ENCODE measurements at places on chromosomes 1 and 21.

GRCh38 chr1:201537467-201537866 lies 1.5 kb upstream of the NAV1 start:
- no peak for DNase-seq

GRCh38 chr21:37548521-37548981 lies 182.0 kb downstream of the DYRK1A start:
- no peak for DNase-seq

- peak; percentile 86 for DNase-seq
Observed at GRCh38 chr1:27872059-27872801, at the start of gene THEMIS2. THEMIS2 (plus strand) TSS chr1:27872544; CDS start chr1:27872572, 28 bp downstream.

GRCh38 chr1:39297551-39297950 lies 93.1 kb downstream of the MACF1 start:
- DNase-seq, result no peak

GRCh38 chr1:41566274-41566885 lies 81.9 kb upstream of the EDN2 start:
- DNase-seq, result no peak

DNA sequence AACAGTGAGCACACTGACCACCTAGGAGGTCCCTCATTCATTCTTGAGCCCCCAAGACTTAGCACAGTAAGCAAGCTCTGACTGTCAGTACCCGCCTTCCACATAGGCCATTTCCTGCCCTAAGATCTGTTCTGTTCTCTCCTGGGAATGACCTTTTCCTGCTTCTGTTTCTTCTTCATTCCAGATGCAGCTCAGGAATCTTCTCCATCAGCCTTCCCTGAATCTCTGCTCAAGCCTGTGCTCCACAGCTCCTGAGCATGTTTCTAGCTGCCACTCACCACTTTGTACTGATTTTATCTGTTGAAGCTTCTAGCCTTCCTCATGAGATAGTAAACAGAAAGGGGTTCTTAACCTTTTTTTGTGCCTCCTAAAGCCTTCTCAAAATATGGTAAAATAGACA lies 56.6 kb downstream of the ZNF281 start:
- DNase-seq, result no peak

DNA sequence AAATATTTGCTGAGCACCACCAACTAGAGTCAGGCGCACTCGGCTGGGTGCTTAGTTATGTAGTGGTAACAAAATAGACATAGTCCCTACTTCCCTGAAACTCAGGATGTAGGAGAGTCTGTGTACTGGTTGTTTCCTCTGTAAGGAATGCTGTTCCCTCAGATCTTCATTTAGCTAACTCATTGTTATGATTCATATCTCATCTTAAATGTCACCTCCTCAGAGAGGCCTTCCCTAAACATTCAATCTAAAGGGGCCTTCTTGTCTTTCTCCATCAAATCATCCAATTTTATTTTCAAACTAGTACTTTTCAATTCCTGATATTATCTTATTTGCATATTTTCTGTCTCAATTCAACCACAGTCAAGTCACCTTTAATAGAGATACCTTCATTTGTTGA lies 132.9 kb downstream of the PIK3R3 start:
- DNase-seq, result no peak

DNA sequence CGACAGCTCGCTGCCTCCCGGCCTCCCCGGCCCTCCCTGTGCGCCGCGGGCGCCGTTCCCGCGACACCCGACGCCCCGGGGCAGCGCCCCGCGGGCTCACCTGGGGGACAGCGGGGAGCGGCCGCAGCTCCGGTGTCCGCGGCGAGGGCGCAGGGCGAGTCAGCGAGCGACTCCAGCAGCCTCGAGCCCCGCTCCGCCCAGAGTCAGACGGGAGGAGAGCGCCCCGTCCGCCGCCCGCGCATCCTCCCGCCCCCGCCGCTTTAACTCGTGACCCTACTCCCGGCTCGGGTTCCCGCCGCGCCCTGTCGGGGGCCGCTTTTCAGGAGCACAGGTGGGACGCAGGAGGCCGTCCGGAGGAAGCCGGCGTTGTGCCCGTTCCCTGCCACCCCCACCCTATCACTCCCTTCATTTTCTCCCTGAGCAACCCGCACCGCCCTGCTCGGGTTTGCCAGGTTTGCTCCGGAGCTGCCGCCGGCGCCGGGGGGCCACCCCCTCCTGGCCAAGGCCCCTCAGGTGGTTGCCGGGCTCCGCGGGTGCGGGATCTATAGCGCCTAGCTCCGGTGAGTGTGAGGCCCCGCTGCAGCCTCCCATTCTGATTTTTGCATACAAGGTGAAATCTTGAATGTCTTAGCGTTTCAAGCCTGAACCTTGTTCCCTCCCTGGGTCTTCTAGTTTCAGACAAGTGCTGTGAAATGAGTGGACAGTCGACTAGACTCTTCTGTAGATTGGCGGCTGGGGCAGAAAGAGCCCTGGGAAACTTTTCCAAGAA lies at the start of gene MCOLN3:
Gene MCOLN3 (minus strand): TSS at position 205 of the 769 bp plus-strand sequence. CDS start 3,140 bp downstream, outside the sequence.
- DNase-seq, result peak; percentile 43

GRCh38 chr1:33548319-33548718 lies 75.9 kb downstream of the ZSCAN20 start:
- no peak for DNase-seq

DNA sequence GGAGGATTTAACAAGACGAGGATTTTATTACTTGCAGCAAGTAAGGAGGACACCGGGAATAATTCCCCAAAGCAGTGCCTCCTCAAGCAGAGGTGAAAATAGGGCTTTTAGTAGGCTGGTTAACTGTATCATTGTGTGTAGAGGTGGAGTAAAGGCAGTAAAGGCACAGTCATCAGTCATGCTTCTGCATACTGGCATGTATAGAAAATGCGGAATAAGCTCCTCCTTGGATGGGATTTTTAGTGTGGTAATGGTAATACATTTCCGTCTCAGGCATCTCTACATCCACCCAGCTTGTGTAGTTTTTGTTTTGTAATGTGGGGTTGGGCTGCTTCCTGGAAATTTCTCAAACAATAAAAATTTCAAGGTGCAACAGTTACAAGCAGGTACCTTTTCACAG lies 27.4 kb upstream of the GPR25 start:
- no peak for DNase-seq

- DNase-seq, result no peak
Observed at GRCh38 chr1:208145167-208145566, 99.0 kb downstream of the PLXNA2 start.

- no peak for DNase-seq
Observed at GRCh38 chr21:46018615-46019014, 37.0 kb downstream of the COL6A1 start.

DNA sequence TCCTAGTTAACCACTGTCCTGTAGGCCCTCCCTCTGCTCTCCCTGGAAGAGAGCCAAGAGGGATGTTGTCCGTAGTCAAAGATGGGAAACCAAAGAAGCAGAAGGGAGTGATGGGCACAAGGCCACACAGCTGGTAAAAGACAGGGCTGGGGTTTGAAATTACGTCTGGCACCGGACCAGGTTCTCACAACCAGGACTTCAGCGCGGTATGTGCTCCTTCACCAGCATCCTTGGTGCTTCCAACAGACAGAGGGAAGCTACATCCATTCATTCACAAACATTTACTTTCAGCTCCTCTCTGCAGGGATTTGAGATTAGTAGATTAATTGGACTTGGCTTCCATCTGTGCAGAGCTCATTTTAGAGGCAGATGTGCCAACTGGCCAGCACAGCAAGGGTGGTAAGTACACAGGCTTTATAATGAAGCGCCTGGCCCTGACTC lies 191.2 kb downstream of the TRABD2B start:
- no peak for DNase-seq

DNA sequence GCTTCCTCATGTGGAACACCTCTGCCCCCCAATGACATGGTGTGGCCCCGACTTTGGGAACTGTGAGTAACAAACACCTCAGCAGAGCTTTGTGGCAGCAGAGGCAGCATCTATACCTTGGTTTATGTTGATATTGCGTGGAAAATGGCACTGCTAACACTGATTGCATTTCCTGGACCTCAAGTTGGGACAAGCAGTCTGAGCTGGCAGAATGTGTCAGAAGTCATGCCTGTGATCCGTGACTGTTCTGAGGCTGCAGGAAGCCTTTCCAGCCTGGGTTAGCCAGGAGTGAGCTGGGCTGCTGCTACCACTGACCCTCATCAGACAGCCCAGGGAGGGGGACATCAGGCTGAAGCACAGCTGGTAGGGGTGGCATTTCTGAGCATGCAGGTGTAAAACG lies 268.5 kb downstream of the KCNJ6 start:
- no peak for DNase-seq

DNA sequence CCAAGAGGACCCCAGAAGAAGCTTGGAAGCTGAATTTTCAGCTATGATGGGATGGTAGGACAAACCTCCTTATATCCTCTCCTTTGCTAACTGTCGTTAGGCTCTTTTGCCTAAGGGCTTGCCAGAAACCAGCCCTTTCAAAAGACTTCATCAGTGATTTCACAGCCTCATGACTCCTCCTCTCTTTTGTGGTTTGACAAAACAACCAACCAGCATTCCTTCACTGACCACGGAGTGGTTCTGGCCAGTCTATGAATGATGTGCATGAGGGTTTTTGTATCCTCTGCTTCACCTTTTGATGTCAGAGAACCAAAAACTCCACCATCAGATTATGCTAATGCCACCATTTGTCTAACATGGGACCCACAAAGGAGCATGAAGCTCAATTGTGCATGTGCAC lies 116.9 kb upstream of the COA6 start:
- no peak for DNase-seq

DNA sequence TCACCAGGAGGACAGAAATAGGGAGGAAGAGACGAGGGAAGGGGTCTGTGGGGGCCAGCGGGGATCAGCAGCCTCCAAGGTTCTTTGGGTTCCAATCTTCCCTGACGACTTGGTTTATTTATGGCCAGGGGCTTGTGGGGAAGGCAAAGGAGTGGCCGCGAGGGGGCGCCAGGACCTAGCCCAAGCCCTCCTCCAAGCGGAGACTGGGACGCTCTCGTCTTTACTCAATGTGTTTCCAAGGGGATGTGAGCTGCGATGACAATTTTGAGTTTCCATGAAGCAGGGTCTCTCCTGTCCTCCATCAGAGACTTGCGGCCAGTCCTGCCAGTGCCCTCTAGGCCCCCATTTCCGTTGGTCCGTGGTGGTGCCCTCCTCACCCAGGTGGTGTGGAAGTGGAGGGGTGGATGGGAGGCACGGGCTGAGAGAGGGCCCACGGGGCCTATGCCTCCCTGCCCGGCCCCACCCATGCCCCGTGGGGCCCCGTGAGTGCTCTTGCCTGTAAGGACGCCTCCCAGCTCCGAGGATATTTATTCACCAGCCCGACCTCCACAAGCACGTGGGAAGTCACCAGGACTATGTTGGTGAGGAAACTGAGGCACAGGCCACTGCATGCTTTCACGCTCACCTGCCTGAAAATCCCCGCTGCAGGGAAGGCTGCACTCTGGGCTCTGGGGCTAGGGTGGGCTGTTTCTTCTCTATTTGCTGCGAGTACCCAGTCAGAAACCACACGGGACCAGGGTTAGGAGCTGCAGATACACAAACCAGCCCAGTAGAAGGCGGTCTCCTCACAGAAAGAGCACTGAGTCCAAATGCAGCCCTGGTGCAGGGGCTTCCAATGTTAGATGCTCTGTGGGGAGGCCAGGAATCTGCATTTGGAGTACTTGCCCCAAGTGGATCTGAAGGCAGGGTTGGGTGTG lies 26.5 kb downstream of the DMRTB1 start:
- DNase-seq, result peak; percentile 56

- no peak for DNase-seq
Observed at GRCh38 chr1:236821091-236821627, 26.1 kb downstream of the MTR start.

DNA sequence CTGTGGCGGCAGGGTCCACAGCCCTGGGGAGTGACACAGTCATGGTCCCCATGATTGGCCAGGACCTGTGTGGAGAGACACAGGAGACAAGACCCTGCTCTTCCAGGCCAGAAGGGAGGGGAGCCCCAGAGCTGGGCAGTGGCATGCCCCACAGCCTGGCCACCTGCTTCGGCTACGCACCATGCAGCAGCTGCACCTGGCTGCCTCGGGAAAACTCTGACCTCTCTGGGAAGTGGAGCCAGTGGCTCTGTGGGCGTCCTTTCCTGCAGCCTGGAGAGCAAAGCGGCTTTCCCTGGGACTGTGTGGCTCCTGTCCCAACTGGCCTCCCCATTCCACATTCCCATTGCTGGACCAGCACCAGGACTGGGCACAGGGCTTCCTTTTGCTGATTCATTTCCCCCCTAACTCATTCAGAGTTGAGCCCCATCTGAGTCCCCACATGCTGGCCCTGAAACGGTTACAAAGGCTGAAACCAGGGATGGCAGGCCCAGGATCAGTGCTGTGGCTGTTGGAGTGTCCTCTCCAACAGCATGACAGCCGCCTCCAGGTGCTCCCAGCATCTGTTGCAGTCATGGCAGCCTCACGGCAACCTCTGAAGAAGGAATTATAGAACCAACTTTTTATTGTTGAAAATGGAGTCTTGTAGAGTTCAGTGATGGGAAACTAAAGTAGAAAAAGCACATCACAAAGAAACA lies 15.0 kb downstream of the OXCT2 start:
- no peak for DNase-seq

DNA sequence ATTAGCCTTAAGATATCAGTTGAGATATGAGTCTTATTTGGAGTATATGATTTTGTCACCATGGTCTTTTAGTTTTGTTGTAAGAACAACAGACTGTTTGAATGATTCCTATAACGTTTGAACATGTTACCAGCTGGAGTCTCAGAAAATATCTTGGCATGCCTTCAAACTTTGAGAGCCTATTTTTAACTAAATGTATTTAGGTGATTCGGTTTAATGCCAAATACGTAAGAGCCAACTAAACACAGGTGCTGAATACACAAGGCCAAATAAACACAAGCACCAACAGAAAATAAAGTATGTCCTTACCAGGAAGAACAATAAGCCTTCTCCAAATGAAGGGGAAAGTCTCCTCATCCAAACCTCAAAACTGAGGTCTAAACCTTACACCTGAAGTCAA lies 48.6 kb downstream of the PRKACB start:
- no peak for DNase-seq

- peak; percentile 77 for DNase-seq
Observed at GRCh38 chr1:6475381-6476133, 9.6 kb upstream of the TNFRSF25 start.

DNA sequence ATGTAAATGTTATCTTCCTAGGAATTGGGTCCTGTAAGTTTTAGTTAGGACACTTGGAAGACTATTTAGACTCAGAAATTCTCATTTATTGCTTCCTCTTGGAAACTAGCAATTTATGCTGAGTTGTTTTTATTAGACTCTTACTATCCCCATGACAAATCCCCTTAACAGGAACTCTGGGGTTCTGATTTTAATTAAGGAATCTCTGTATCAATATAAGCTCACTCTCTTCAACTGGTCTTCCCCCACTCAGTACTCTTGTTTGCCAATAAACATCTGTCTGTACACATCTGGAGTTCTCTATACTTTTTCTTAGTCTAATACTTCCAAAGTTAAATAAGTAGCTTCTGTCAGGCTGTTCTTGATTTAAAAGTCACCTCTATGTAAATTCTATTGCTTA lies 64.1 kb upstream of the TBX15 start:
- DNase-seq, result no peak

- DNase-seq, result no peak
Observed at GRCh38 chr1:101847626-101848025, 149.1 kb downstream of the OLFM3 start.

- no peak for DNase-seq
Observed at GRCh38 chr1:160238408-160238807, 23.9 kb downstream of the DCAF8 start.
